ENCODE measurements at places on chromosomes 16 and 17.

GRCh38 chr16:4376893-4377572, 5.4 kb downstream of the VASN start:
- no peak for DNase-seq

- peak; percentile 53 for DNase-seq
These were observed 8.5 kb downstream of the ELMO3 start for GRCh38 chr16:67207249-67208091.

DNA sequence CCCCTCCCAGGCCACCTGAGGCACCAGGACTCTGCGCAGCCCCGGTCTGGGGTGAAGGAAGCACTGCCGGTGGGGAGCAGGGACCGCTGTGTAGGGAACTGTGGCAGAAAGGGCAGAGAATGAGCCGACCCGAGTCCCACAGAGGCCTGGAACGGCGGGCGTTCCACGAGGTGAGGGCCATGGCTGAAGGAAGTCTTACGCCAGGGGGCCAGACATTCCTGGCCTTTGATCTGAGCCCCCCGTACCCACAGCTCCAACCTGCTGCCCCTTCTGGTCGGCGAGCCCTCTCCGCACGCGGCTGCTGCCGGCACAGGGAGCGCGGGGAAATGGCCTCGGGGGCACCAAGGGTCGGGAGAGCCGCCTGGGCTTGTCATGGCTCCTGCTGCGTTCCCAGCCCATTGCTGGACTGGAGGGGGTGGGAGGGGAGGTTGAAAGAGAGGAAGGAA, 1.4 kb upstream of the WNT3 start:
- no peak for DNase-seq

DNA sequence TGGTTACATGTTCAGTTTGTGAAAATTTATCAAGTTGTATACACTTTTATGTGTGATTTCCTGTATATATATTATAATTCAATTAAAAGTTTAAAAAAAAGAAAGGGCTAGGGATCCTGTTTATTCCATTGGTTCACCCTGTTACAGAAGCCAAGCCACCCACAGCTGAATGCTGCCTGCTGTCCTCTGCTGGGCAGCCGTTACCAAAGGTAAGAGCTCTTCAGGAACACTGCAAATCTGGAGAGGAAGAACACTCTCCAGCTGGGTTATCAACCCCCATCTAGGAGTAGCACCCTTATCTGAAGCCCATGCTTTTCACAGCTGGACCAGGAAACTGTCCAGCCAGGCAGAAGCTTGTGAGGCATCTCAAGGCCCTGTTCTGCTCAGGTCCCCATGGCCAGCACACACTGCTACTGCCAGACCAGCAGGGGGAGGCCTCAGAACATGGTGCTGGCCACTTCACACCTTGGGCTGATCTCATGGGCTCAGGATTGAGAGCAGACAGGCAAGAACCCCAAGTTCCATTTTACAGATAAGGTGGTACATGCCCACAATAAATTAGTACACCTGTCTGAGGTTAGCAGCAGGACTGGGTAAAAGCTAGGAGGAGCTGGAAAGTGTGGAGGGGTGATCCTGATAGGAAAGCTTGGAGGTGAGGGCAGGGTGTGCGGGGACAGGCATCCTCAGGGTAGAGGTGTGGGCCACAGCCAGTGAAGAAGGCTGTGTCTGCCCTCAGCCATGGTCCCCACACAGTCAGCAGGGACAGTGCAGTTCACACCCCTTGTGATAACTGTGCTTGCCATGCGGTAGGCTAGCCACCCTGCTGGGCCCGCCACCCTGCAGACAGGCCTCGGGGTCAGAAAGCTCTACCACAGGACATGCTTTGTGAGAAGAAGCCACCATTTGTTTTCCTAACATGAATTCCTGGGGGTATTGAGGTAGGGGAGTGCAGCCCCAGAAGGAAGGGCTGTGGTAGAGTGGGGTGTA, 54.3 kb upstream of the SREBF1 start:
- peak; percentile 37 for DNase-seq

- peak; percentile 42 for DNase-seq
These were observed 209.4 kb upstream of the CIBAR2 start for GRCh38 chr16:85321509-85322271.
